ENCODE measurements at places on chromosomes 2 and 18. TPM values are rescaled to one million over a fixed set of nuclear protein-coding genes. Genes with fewer than 3 reads are reported as not detected.

PRKAG3 gene
- total RNA-seq: not detected

SLC9A4 gene
- not detected for total RNA-seq

PLCL1 gene
- total RNA-seq: 13.0 TPM

IL1F10 gene
- not detected for total RNA-seq

RTP5 gene
- total RNA-seq: 1.3 TPM

PDE11A gene
- total RNA-seq: 14.3 TPM

SERPINB3 gene
- not detected for total RNA-seq

COL3A1 gene
- total RNA-seq: 303 TPM

NETO1 gene
- 57.7 TPM for total RNA-seq

MROH2A gene
- total RNA-seq: not detected

MEMO1 gene
- total RNA-seq: 60.9 TPM

B3GNT7 gene
- 1.2 TPM for total RNA-seq

NAT8 gene
- total RNA-seq: not detected

CTLA4 gene
- not detected for total RNA-seq

CDH7 gene
- 39.9 TPM for total RNA-seq

TLK1 gene
- 25.9 TPM for total RNA-seq

GALNT3 gene
- 2.5 TPM for total RNA-seq

HSBP1L1 gene
- total RNA-seq: 2.3 TPM

ACVR1C gene
- 0.45 TPM for total RNA-seq

LYG1 gene
- 1.00 TPM for total RNA-seq

PTH2R gene
- not detected for total RNA-seq

TMEFF2 gene
- total RNA-seq: 88.4 TPM

DPP4 gene
- 1.2 TPM for total RNA-seq

Data from cerebellum (tissue), 4 donors.